Activated T-cell treated with anti-CD3 and anti-CD28 coated beads for 48 hours (primary cell): ENCODE measurements at places on chromosomes 13 and 19.

DNA sequence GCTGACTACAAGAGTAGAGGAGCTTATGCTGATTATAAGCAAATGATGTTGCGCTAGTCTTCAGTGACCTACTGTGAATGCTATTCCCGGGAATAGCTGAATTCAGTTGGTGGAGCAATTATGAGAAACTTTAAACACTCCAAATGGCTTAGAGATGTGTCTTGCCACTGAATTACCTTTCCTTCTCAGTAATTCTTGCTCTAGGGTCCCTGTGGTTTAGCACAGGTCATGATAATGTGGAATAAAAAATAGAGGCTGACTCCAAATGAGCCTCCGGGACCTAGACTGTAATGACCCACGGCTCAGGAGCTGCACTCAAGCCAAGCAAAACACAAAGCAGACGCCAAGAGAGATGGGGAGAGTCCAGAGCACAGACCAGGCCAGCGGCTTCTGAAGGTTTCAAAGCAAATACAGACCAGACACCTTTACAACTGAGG, 124.7 kb downstream of the RGCC start:
- no peak for DNase-seq

DNA sequence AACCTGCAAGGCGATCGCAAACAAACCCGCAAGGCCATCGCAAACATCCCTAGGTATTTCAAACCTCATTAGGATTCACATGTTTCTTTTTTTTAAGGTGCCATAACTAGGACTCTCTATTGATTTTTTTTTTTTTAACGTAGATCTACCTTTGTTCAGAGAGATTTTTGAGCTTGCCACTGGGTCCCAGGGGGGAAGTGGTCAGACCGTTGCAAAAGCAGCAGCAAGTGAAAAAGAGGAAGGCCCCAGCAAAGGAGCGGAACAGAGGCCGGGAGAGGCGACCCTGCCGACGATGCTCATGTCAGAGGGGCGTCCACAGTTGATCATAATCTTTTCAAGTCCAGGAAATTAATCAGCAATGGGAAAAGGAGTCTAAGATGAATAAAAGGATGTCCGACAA, 32.7 kb upstream of the FLT1 start:
- DNase-seq, result no peak

- DNase-seq, result no peak
Observed at GRCh38 chr13:107203146-107203847, 635.4 kb upstream of the ARGLU1 start.

- DNase-seq, result no peak
Observed at GRCh38 chr19:8109455-8109854, 39.9 kb downstream of the FBN3 start.
